ENCODE measurements at places on chromosomes 12 and 14.
A peak's percentile ranks its signal among the peaks of the same experiment; 100 is the strongest.

- peak; percentile 82 for DNase-seq
Measured at GRCh38 chr12:3527181-3527580, 36.2 kb downstream of the PRMT8 start.

DNA sequence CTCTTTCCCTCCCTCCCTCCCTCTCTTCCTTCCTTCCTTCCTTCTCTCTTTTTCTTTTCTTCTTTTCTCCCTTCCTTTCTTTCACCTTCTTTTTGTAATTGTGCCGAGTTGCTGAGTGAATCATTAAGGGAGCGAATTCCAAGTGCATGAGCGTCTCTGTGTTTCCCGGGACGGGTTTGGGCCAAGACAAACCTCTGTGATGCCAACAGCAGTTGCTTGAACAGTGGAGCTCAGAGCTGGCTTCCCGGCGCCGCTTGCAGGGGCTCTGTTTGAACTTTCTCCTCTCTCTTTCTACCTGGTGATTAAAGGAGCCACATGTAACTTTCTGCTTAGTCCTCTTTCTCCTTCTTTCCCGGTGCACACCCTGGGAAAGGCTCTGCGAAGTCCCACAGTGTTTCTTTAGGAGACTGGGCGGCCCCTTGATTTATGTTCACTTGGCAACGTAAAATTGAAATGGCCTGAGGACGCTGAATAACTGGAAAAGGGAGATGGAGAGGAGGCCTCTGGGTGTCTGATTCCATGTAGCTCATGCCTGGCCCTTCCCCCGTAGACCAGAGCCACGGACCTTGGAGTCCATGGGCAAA, 33.7 kb upstream of the MAP1LC3B2 start:
- no peak for DNase-seq

- no peak for DNase-seq
Measured at GRCh38 chr12:2032506-2032905, 20.3 kb upstream of the CACNA1C start.

- DNase-seq = no peak
Measured at GRCh38 chr14:67140556-67140955, 48.7 kb upstream of the GARIN2 start.

DNA sequence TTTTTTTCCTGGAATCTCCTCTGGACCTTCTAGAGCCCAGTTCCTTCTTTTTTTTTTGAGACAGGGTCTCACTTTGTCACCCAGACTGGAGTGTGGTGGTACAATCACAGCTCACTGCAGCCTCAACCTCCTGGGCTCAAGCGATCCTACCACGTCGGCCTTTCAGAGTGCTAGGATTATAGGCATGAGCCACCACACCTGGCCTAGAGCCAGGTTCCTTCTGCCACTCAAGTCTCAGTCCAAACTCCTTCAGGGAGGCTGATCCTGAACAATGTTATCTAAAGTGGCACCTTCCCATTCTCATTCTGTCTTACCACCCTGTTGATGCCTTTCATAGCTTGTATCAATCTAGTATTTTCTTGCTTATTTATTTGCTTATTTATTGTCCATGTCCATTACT, 22.3 kb upstream of the ELK3 start:
- no peak for DNase-seq

DNA sequence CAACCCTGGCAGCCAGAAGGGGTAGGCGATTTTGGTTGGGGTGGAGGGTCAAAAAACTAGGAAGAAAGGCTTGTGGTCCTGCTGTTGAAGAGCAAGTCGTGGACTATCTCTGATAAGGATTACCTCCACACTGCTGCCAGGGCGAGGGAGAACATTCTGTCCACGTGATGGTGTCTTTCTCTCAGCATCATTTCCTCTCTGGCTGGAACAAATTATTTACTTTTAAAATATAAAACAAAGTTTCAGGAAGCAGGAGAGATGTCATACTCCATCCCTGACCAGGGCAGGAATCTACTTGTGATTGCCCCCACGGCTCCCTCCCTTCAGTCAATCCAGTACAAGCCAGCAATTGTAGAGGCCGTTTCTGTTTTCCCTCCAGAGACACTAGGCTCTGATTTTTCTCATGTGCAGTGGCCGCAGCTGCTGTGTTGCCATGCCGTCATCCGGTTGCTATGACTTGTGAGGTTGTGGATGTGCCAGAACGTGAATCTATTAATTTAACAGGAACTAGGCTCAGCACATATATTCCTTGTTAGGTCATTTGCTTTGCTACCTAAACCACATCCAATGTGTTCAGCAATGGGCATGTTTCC, 61.5 kb upstream of the PTGR2 start:
- peak; percentile 98 for DNase-seq

Measured in dermis microvascular lymphatic vessel endothelial cell (primary cell).